ENCODE measurements at places on chromosomes 1 and 21.

- DNase-seq = no peak
These were observed 25.2 kb downstream of the CNST start for GRCh38 chr1:246591504-246591903.

- DNase-seq = no peak
These were observed at the start of gene SLC2A5 for GRCh38 chr1:9069326-9070100. SLC2A5 (minus strand) TSS chr1:9069635; CDS start chr1:9069536, 99 bp downstream.

DNA sequence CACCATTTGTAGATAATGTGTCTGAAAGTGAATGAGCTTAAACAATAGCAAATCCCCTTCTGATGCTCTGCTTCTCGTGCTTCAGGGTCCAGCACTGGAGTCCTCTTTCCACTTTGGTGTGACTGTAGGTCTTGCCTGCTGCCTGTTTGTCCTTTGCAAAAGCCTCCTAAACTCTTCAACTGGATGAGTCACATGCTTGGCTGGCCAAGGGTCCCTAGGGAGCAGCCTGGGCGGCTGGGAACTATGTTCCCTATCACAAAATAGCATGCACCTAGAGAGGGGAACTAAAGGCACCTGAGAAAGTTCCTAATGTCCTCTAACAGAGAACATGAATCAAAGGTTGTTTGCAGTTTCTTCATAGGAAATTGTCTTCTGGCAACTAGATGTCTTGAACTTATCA is 607.2 kb upstream of the PLXNA2 start:
- DNase-seq = no peak

GRCh38 chr21:45049714-45050344 is 24.6 kb upstream of the ADARB1 start:
- DNase-seq = no peak

- no peak for DNase-seq
These were observed 38.0 kb upstream of the KDM4A start for GRCh38 chr1:43611950-43612349.

DNA sequence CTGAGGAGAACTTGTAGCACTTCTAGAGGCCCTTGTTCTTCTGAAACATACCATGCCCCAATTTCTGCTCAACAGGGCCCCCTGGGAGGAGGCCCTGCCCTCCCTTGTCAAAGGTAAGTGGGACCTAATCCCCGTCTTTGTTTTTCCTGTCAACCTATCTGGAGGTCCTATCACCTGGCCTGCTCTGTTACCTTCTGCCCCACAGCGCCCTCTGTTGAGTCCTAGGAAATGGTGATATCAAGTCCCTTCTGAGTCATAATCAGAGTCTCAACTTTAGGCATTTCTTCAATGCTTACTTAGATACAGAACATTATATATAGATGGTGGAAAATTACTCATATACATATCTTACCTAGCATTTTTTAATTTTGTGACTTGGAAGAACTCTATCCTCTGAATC is 28.2 kb upstream of the FCRL4 start:
- DNase-seq = no peak

- peak; percentile 77 for DNase-seq
These were observed 60.3 kb upstream of the KRTAP19-8 start for GRCh38 chr21:31098576-31099005.

GRCh38 chr1:43481491-43481890 is 27.8 kb upstream of the HYI start:
- no peak for DNase-seq

- no peak for DNase-seq
These were observed 36.2 kb downstream of the OSBPL9 start for GRCh38 chr1:51653127-51653526.

DNA sequence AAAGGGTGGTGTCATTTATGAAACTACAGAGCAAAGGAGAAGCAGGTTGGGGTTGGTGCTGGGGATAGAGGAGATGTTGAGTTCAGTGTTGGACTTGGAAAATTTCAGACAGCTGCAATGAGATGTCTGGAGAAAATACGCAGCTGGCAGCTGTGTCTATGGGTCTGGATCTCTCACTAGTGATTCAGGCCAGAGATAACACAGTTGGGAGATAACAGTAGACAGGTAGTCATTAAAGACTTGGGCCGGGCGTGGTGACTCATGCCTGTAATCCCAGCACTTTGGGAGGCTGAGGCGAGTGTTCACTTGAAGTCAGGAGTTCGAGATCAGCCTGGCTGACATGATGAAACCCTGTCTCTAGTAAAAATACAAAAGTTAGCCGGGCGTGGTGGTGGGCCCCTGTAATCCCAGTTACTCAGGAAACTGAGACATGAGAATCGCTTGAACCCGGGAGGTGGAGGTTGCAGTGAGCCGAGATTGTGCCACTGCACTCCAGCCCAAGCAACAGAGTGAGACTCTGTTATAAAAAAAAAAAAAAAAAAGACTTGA is 2.5 kb upstream of the TFAP2E start:
- no peak for DNase-seq

- peak; percentile 62 for DNase-seq
These were observed 40.0 kb downstream of the ABCG1 start for GRCh38 chr21:42258885-42259407.

GRCh38 chr1:176479971-176480370 is 17.0 kb downstream of the PAPPA2 start:
- DNase-seq = no peak

GRCh38 chr1:101185421-101185820 is 51.4 kb upstream of the S1PR1 start:
- no peak for DNase-seq

DNA sequence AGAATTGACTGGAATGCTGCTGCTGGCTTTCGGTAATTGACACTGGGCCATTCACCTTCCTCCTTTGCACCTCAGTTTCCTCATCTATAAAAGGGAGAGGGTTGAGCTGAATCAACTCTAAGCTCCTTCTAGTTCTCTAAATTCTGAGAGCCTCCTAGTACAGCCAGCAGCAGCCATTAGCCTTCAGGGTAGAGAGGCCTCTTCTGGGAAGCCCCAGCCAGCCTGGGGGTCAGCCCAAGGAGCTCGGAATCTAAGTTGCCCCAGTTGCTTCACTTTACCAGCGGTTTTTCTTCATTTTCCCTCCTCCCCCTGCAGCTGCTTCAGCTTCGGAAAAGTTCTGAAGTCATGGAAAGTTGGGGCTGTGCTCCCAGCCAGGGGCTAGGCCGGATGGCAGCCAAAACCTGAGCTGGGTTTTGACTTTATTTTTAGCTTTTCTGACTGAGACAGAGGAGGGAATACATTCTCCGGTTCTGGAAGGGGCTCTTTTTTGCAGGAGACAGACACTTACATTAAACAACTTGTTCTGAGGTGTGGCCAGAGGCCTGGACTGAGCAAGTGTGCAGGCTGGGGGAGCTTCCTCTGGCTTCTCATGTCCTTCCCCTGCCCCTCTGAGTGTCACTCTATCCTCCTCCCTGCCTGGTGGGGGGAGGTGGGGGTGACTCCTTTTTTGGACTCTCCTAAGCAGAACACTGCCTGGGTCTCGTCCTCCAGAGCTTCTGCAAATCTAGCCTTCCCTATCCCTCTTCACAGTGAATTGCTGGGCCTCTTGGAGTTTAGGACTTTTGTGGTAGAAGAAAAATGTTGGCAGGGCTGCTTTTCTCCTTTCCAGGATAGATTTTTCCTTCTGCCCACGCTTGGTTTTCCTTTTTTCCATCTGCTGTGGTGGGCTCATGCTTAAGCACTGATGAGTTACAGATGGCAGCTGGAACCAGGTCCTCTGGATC is 14.4 kb downstream of the LMNA start:
- no peak for DNase-seq

DNA sequence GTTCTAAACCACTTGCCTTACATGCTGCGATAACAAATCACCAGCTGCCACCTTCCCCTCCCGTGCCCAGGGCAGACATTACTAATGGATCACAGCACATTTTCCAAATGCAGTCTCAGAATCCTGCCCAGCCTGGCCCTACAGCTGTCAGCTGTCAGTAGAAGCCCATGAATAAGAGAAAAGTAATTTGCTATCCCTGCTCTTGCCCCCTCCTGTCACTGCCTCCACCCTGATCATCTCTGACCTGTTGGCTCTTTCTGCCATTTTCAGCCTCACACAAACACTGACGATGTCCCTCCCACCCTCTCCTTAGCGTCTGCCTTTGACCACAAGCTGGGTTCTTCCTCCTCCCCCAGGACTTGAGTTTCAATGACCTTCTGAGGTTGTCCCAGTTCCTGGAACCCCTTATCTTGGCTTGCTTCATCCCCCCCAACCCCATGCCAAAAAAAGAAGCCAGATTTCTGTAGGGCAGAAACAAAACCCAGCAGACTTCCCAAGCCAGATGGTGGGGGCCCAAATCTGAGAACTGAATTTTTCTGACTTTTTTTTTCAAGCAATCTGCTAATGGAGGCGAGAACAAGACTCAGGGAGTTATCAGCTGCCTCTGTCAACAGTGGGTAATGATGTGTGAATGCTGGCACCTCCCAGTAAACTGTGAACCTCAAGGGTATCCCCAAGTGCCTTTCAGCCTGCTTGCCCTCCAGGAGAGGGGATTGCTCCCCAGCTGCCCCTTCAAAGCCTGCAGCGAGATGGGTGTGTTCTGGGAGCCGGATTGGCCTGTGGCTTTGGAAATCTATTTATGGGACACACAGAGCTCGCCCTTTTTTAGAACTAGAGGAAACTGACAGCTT is 216.5 kb upstream of the VAMP3 start:
- no peak for DNase-seq

GRCh38 chr1:218345673-218346390 is 696 bp downstream of the TGFB2 start:
- DNase-seq = peak; percentile 53

DNA sequence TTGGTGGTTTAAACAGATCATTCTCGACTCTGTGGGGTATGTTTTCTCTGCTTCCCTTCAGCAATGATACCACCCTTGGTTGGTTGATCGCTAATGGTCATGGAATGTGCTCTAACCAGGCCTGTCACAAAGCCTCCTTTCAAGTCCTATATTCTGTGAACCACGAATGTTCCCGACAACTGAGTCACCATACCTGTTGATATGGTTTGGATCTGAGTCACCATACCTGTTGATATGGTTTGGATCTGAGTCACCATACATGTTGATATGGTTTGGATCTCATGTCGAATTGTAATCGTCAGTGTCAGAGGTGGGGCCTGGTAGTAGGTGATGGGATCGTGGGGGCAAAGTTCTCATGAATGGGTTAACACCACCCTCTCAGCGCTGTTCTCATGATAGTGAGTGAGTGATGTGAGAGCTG is 10.2 kb upstream of the CAMK2N1 start:
- DNase-seq = no peak

GRCh38 chr1:67460676-67461500 is 30.7 kb upstream of the SERBP1 start:
- DNase-seq = no peak

DNA sequence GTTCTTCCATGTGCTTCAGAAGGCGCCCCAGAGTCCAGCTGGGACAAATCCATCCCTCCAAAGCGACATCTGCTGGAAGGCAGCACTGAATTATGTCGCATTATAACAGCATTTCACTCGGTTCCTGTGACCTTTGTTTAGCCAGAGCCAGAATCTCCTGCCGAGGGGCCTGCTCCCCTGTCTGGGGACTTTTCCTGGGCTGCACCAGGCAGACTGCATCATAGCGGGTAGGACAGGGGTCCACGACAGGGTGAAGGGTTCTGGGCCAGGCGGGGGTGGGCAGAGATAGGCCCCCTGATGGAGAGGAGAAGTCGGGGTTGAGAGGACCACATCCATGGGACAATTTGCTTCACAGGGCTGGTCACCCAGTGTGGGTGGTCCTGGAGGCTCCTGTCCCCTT is 276.9 kb downstream of the MATN1 start:
- DNase-seq = no peak

DNA sequence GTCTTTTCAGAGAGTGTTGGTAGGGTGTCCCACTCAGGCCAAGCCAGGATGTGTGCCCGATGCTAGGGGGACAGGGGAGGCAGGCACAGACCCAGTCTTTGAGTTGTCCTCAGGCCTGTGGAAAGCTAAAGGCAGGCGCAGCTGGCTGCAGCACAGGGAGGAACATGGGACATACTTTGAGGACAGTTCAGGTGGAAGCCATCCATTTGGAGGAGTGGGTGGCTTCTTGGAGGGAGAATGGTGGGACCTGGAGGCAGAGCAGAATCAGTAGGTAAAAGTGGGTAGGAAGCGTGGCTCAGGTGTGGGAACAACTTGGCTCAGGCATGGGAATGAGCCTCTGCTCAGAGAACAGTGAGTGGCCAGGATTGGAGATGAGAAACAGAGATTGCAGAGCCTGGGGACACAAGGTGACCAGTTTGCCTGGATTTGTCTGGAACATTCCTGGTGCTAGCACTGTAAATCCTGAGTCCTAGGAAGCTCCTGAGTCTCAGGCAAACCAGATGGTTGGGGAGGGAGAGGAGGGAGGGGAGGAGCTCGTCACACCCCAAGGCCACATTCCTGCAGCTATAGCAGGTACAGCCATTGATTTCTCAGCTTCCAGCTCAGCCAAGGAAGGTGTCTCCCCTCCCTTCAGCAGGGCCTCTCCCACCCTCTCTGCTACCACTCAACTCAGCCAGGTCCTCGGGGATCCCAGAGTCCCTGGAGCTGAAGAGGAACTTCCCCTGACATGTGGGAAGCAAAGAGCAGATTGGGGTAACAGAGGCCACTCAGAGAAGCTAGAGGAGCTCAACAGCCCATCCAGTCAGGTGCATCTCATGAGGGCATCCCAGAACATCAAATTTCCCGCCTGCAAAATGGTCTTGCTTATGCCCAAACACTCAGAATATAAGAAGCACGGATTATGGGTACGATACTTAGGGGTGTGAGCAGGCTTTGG is 65.2 kb upstream of the TINAGL1 start:
- DNase-seq = no peak

GRCh38 chr1:28123461-28123961 is 35.1 kb upstream of the EYA3 start:
- DNase-seq = no peak

- DNase-seq = no peak
These were observed 47.6 kb downstream of the SPSB1 start for GRCh38 chr1:9340172-9340854.

- DNase-seq = peak; percentile 49
These were observed 14.9 kb upstream of the IFNLR1 start for GRCh38 chr1:24201941-24202440.

- DNase-seq = no peak
These were observed 56.0 kb downstream of the ZMYM4 start for GRCh38 chr1:35324486-35324885.

- peak; percentile 19 for DNase-seq
These were observed 6.1 kb upstream of the IGFN1 start for GRCh38 chr1:201184307-201185122.

DNA sequence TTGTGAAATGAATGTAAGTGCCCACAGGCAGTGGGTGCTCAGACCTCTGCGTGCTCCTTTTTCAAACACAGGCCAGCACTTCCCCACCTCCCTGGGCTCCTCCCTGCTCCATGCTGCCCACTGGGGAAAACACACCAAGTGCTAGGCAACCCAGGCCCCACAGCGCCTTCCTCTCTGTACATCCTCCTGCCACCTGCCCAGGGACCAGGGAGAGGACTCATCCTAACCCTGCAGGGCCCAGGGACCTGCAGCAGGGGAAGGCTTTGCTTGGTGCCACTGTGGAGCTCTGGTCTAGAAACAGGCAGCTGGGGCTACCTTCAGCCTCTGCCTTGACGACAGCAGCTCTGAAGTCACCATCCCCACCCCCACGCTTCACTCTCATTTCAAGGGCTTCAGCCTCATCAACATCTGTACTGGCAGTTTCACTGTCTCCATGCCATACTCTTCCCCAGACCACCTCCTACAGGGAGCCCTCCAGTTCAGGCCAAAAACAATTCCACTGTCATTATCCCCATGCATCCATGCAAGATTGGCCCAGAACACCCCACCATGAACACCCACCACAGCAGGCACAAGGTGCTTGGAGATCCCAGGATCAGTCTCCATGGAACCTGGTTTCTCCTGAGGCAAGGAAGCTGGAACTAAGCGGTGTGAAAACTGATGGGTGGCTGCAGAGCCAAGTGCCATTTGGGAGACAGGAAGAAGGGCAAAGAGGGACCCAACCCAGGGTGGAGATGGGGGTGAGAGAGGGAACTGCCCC is 1.1 kb downstream of the IGSF8 start:
- DNase-seq = no peak

Data from head of caudate nucleus (tissue), 42 donors.